Activated naive CD4-positive, alpha-beta T cell treated with anti-CD3 and anti-CD28 coated beads for 36 hours (primary cell): ENCODE measurements at places on chromosomes 2 and 18. TPM values are rescaled to one million over a fixed set of nuclear protein-coding genes. Genes with fewer than 3 reads are reported as not detected.

The SMYD5 gene
- 39.0 TPM for total RNA-seq

The IL1B gene
- not detected for total RNA-seq

- no peaks in the 10 kb centered on the region for H3K4me1 ChIP-seq
- no peak for DNase-seq
- H3K4me3 ChIP-seq = no peak overlapping the region
- H3K27ac ChIP-seq = no peak overlapping the region
Measured at GRCh38 chr2:68009526-68009925, 53.3 kb downstream of the C1D start.

GRCh38 chr2:181304011-181304844 is 153.0 kb upstream of the ITGA4 start:
- DNase-seq = peak; percentile 21
- peak overlapping the region; percentile 91 for H3K27ac ChIP-seq
- H3K36me3 ChIP-seq = peaks cover 4% of the 10 kb centered on the region
- H3K27me3 ChIP-seq = no peaks in the 10 kb centered on the region
- peak overlapping the region; percentile 74 for H3K4me3 ChIP-seq

DNA sequence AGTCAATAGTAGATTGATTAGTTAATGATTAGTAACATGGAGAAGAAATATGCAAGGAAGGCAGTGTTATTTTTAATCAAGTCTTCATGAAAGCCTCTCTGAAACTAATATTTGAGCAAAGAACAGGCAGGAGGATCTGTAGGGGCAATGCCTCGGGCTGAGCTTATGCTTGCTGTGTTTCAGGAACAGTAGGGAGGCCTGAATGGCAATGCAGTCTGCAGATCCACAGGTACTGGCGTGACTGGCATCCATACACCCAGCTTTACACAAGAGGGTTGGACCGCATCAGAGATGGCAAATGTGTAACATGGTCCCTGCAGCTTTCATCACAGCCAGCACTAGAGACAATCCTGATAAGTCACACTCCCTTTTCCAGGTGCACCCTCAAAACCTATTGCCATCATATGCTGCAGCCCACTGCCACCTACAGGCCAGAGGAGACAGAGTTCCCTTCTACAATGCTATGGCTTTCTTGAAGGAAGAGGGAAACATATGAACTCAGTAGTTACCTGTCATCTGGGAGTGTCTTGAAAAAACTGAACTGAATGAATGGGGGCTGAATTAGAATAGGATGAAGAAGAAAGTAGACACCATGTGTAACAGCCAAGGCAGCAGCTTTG is 582.4 kb upstream of the RAB6C start:
- H3K4me1 ChIP-seq = no peaks in the 10 kb centered on the region
- H3K4me3 ChIP-seq = no peak overlapping the region
- H3K27me3 ChIP-seq = no peaks in the 10 kb centered on the region
- no peaks in the 10 kb centered on the region for H3K36me3 ChIP-seq
- peak; percentile 28 for DNase-seq
- no peak overlapping the region for H3K27ac ChIP-seq

DNA sequence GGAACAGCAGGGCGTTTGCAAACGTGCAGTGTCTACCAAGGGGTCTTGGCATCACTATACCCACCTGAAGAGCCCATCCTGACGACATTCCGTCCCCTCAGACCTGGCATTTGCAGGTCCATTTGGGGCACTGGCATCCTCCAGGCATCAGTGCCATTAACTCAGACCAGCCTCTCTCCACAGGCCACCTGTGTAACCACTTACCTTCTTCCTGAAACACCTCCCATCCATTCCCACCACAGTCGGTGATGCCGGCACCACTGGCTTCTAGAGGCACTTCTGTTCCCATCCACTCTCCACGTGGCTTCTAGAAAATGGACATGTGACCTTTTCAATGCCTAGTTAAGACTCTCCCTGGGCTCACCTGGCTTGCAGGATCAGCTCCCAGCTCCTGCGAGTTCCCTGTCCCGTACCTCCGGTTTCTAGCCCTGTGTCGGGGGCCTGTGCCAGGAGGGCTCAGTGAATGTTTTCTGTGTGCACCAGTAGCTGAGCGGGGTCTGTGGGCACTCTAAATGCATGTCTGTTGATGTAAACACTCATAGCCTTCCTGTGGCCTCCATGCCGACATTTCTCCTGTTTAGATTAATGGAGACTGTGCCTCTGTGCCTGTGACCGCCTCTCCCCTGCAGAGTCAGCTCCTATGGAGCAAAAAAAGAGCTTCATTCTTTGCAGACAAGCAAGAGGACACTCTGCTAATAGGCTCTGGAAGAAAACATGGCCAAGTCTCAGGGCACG is 458.0 kb upstream of the HS6ST1 start:
- DNase-seq = no peak
- H3K27ac ChIP-seq = no peak overlapping the region

DNA sequence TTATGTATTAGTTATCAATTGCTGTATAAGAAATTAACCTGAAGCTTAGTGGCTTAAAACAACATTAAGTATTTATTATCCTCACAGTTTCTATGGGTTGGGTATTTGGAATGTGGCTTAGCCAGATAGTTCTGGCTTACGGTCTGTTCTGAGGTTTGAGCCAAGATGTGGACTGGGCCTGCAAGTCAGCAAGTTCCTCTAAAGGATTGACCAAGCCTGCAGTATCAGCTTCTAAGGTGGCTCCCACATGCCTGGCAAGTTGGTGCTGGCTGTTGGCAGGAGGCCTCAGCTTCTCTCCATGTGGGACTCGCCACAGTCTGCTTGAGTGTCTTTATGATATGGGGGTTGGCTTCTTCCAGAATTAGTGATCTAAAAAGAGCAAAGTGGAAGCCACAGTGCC is 45.0 kb upstream of the TCF4 start:
- no peak overlapping the region for H3K27ac ChIP-seq
- H3K27me3 ChIP-seq = no peaks in the 10 kb centered on the region
- H3K4me3 ChIP-seq = no peak overlapping the region
- no peaks in the 10 kb centered on the region for H3K4me1 ChIP-seq

DNA sequence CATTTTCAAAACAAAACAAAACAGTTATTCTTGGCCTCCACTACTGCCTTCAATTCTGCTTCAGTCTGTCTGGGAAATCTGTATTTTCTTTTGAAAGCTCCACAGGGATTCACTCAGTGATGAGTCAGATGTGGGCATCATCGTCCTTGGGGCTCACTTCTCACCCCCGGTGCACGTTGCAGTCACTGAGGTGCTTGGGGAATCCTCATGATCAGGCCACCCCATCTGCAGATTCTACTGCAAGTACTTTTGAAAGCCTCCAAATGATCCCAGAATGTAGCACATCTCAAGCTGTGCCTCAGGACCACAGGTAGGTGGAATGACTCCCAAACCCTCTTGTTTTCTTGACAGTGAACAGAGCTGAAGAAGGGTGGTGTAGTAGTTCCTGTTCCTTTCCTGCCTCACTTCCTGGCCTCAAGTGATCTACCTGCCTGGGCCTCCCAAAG is 34.3 kb downstream of the LPIN2 start:
- peak overlapping the region; percentile 92 for H3K27ac ChIP-seq
- H3K36me3 ChIP-seq = peaks cover 2% of the 10 kb centered on the region
- H3K4me1 ChIP-seq = peaks cover 91% of the 10 kb centered on the region

- no peak overlapping the region for H3K4me3 ChIP-seq
- H3K36me3 ChIP-seq = no peaks in the 10 kb centered on the region
- no peaks in the 10 kb centered on the region for H3K4me1 ChIP-seq
- no peak for DNase-seq
- no peak overlapping the region for H3K27ac ChIP-seq
- H3K27me3 ChIP-seq = no peaks in the 10 kb centered on the region
Measured at GRCh38 chr2:49298230-49298629, 143.9 kb upstream of the FSHR start.
